Hepatocyte (in vitro differentiated cells): ENCODE measurements at places on chromosomes 5 and 9. TPM values are rescaled to one million over a fixed set of nuclear protein-coding genes. Genes with fewer than 3 reads are reported as not detected.

- H3K27me3 ChIP-seq = no peaks in the 10 kb centered on the region
- DNase-seq = no peak
These were observed 133.7 kb downstream of the NUDT12 start for GRCh38 chr5:103428923-103429322.

The LMX1B gene
- 0.13 and 0.16 TPM in 2 replicates for polyA plus RNA-seq

DNA sequence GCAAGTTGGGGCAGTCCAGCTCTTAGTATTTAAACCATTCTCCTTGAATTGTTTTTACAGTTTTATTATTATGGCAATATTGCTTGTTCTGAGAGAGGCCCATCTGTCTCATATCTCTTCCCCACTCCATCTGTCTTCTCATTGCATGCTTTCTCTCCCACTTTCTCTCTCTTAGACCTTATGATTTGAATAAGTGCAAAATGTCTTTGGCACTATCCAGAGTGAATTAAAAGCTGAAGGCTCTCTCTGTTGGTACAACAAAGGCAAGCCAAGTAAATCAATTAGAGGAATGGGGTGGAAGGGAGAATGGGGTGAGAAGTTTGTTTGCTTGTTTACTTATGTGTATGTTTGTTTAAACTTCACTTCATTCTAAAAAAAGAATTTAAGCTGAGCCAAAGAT is 195.3 kb upstream of the RFX3 start:
- no peak overlapping the region for H3K27ac ChIP-seq
- no peaks in the 10 kb centered on the region for H3K27me3 ChIP-seq
- no peak for DNase-seq

DNA sequence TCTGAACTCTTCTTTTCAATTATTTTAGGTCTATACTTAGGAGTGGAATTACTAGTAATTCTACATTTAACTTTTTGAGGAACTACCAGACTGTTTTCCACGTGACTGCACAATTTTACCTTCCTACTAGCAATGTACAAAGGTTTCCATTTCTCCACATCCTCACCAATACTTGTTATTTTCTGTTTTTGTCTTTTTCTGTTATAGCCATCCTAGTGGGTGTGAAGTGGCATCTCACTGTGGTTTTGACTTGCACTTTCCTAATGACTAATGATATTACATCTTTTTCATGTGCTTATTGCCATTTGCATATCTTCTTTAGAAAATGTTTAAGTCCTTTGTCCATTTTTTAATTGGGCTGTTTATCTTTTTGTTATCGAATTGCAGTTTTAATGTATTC is 136.9 kb upstream of the EGFLAM start:
- H3K36me3 ChIP-seq = no peaks in the 10 kb centered on the region
- no peaks in the 10 kb centered on the region for H3K27me3 ChIP-seq

- no peaks in the 10 kb centered on the region for H3K36me3 ChIP-seq
- no peak overlapping the region for H3K4me3 ChIP-seq
- DNase-seq = no peak
- no peaks in the 10 kb centered on the region for H3K27me3 ChIP-seq
- no peak overlapping the region for H3K27ac ChIP-seq
These were observed 27.9 kb downstream of the ADGRV1 start for GRCh38 chr5:90586469-90586868.
